ENCODE measurements at places on chromosomes 16 and 17.

- no peak for DNase-seq
Measured at GRCh38 chr17:66950886-66951604, 13.5 kb upstream of the CACNG4 start.

GRCh38 chr16:84460406-84461028 lies 43.9 kb downstream of the MEAK7 start:
- DNase-seq: no peak

GRCh38 chr17:57407287-57408070 lies 151.2 kb downstream of the MSI2 start:
- no peak for DNase-seq

GRCh38 chr17:38743556-38744171 lies 4.5 kb downstream of the PCGF2 start:
- no peak for DNase-seq

DNA sequence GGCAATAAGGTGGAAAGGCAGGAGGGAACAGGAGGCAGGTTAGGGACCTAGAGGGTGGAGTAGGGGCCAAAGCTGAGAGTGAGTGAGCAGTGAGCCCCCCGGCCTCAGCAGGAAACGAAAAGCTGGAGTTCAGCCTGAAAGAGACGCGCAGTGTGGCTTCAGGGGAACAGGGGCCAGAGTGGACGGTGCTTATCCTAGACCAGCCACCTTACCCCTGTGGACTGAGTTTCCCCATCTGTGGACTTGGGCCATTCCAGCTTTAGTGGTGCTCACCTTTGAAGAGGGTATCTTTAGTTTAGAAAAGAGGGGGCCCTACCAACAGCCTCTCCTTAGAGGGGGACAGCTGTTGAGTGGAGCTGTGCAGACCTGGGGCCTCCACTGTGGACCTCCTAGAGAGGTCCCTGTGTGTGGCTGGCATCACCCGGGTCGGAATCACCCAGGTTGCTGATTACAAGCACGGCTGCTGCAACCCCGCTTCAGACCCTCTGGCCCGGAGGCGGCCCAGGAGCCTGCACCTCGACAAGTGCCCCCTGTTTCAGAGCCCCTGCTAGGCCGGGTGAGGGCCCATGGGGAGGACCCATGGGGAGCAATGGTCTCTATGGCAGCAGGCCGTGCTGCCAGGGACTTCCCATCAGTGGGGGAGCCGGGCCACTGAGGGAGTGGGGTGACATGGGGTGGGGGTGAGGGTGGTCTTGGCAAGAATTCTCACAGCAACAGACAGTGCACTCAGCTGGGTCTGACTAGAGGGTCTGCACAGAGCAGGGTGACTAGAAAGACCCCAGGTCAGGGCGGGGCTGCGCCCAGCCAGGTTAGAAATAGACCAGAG lies 2.6 kb downstream of the GPR142 start:
- DNase-seq: no peak

DNA sequence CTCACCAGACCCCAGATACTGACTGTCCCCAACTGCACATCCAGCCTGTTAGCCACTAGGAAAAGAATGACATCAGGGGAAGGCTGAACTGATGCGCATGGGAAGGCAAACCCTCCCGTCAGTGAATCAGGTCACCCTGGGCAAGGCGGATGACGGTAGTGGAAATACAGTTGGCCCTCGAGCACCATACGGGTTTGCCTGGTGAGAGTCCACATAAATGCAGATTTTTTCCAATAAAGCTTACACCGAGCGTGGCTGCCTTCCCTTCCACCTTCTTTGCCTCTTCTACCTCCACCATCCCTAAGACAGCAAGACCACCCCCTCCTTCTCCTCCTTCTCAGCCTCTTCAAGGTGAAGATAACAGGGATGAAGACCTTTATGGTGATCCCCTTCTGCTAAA lies 236.1 kb upstream of the TNRC6C start:
- no peak for DNase-seq

GRCh38 chr17:61469949-61470348 lies 17.7 kb downstream of the TBX4 start:
- no peak for DNase-seq

DNA sequence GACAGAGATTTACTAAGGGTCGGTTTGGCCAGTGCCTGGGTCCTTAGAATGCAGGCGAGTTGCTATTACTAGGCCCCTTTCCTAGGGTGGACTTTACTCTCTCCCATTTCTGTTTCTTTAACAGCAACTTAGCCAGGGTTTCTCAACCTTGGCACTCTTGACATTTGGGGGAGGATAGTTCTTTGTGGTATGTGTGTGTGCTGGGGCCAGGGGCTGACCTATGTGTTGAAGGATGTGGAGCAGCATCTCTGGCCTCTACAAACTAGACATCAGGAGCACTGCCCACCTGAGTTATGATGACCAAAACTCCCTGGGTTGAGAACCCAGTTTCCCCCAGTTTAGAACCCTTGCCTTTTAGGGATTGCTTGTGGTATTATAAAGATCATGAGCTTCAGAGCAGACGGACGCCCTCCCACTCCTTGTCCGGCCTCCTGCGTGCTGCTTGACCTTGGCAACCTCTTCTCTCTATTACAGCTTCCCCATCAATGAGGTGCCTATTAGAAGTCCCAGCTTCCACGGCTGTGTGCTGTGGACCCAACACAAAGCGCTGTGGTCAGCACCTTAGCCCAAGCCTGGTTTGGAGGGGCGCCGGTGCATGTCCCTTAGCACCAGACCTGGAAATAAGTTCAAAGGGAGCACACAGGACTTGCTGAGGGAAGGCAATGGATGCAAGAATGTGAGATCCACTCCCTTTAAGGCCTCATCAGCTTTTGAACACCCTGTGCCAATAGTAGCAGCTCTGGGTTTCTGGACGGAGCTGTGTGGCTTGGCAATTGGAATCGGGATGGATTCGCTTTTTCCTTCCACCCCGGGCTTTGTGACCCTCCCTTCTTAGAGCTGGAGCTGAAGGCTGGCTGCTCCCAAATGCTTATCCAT lies 239.2 kb upstream of the MAF start:
- no peak for DNase-seq

DNA sequence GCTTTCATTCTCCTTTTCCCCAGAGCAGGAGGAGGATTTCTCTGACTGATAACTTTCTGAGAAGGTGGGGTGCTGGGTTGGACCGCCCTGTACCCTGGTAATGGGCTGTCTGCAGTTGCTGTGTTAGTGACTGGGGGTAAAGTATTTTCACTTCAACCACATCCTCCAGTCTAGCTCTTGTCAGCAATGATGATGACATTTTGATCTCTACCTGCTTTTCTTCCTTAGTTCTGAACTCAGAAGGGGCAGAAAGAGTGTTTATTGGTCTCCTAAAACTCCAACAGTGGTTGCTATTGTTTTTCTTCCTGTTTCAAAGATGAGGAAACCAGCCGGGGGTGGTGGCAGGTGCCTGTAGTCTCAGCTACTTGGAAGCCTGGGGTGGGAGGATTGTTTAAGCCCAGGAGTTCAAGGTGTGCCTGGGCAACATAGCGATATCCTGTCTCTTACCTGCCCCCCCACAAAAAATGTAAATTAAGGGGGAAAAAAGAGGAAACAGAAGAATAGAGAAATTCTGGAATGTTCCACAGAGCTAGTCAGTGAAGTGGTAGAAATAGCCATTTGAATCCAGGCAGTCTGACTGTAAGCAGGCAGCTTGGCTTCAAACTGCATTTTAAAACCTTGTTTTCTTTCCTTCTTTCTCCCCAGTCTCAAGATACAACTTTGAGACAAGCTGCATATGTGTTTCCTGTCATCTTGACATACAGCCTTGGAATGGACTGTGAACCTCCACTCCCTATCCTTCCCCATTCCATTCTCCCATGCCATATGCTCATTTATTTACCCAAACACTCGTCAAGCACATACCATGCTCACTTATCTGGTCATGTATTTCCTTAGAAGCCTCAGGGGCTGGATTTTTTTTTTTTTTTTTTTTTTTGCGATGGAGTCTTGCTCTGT lies 3.3 kb upstream of the N4BP1 start:
- no peak for DNase-seq

DNA sequence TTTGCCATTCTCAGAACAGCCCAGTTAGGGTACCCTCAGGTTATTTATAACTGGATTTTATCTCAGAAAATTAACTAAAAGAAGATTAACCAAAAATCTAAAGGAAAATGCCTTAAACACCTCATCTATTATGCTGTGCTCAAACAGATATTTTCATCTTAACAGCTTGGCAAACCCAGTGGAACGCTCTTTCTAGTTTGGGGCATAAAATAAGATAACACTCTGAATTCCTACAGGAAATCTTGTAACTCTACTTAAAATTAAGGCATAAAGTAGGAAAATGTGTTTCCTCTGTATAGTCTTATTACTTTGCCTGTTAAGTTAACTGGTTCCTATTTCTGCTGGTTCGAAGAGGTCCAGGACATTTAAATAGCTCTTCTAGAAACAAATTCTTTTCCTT lies 723.9 kb downstream of the MAF start:
- DNase-seq: no peak

DNA sequence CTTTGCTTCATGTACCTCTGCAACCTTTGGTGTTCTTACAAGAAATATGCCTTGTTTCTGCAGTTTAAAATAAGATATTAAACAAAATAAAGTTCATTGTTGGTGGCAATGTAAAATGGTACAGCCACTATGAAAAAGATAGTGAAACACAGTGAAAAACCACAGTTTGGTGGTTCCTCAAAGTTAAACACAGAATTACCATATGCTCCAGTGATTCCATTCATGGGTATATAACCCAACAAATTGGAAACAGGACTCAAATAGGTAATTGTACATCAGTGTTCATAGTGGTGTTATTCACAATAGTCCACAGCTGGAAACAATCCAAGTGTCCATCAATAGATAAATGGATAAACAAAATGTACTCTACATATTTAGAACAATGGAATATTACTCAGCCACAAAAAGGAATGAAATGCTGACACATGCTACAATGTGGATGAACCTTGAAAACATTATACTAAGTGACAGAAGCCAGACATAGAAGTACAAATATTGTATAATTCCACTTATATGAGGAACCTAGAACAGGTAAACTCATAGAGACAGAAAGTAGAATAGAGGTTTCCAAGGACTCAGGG lies 49.2 kb downstream of the CUEDC1 start:
- no peak for DNase-seq

DNA sequence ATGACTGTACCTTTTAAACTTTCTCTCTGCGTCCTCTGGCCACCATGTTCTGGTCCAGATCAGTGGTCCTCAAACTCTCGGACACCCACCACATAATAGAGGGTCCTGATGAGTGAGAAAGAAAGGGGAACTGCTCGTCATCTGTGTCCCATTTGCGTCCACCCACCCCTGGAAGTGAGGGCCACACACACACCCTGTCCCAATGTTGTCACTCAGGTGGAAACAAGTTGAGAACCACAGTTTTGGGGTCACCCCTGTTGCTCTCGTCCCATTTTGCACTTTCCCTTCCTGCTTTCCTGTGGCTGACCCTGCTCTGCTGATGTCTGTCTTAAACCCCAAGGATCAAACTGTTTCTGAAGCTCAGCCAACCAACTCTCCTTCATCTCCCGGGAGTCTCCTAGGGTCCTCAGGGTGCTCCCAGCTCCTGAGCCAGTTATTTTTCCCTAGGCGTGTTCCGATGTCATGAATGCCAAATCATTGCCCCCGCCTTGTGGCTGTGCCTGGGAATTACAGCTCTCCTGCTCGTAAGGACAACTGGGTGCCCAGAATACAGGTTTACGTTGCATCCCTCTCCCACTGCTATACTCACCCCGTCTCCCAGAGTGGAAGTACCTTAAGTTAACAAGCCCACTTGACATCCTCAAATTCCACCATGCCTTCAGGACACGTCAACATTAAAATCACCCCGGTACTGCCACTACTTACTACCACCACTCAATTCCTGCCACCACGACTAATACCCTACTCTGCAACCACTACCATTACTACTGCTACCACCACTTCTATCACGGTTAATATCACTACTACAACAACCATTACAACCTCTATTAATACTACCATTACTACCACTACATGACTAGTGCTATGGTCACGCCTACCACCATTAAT lies 26.0 kb upstream of the HNF1B start:
- no peak for DNase-seq

DNA sequence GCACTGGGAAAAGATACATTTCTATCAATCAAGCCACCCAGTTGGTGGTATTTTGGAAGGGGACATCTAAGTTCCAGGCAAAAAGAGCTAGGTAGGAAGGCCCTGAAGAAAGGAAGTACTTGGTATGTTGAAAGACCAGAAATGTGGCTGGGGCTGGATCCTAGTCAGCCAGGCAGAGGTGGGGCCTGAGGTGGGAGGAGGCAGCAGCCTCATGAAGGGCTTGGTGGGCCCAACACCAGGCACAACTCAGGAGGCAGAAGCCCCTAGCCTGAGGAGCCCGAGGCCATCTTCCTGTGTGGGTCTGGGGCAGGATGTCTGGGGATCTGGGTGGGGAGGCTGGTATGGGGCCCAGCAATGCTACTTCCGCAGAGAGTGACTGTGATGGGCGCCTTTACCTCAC lies 105.9 kb downstream of the SALL1 start:
- no peak for DNase-seq

DNA sequence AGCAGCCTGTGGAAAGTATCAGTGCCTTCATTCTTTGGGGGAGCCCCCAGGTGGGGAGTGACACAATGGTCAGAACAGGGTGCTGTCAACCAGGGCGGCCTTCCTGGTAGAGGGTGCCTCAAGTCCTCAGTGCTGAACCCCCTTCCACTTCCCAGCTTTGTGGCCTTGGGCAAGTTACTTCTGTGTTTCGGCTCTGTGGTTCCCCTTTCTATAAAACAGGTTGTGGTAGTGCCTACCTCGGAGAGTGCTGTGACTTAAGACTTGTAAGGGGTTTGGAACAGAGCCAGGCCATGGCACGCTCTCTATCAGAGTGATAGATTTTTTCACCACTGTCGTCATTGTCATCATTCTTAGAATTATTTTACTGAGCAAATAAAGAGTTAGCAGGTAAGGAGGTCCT lies 141.1 kb downstream of the CCDC182 start:
- DNase-seq: no peak

- no peak for DNase-seq
Measured at GRCh38 chr16:85249418-85250146, 137.3 kb upstream of the CIBAR2 start.

- DNase-seq: peak; percentile 99
Measured at GRCh38 chr17:3754458-3755334, 31.0 kb downstream of the HASPIN start.

GRCh38 chr16:73068541-73069401 lies 20.8 kb upstream of the ZFHX3 start:
- DNase-seq: no peak

GRCh38 chr17:78226759-78227454 lies 4.5 kb upstream of the TMEM235 start:
- DNase-seq: no peak

GRCh38 chr17:53979991-53980390 lies 157.3 kb downstream of the KIF2B start:
- no peak for DNase-seq

- no peak for DNase-seq
Measured at GRCh38 chr16:69523566-69524305, 42.0 kb upstream of the NFAT5 start.

GRCh38 chr16:86541560-86541959 lies 13.5 kb downstream of the MTHFSD start:
- DNase-seq: no peak

Measured in keratinocyte (primary cell).